ENCODE measurements at places on chromosomes 3 and 15. TPM values are rescaled to one million over a fixed set of nuclear protein-coding genes. Genes with fewer than 3 reads are reported as not detected.
A peak's percentile ranks its signal among the peaks of the same experiment; 100 is the strongest.

EHHADH gene
- total RNA-seq, result 8.8 TPM

NAALADL2 gene
- 10.6 TPM for total RNA-seq

GOLGA6B gene
- total RNA-seq, result 0.22 TPM

HRG gene
- 0.58 TPM for total RNA-seq

MKRN3 gene
- 26.1 TPM for total RNA-seq

GATA2 gene
- 29.0 TPM for total RNA-seq

DAZL gene
- not detected for total RNA-seq

DCLK3 gene
- not detected for total RNA-seq

LRRN1 gene
- 0.65 TPM for total RNA-seq

CALML4 gene
- total RNA-seq, result 10.9 TPM

SIDT1 gene
- 3.3 TPM for total RNA-seq

COL6A5 gene
- total RNA-seq, result not detected

- DNase-seq, result no peak
- peak overlapping the region; percentile 55 for H3K4me3 ChIP-seq
- H3K27me3 ChIP-seq, result peaks cover 4% of the 10 kb centered on the region
- no peak overlapping the region for H3K27ac ChIP-seq
These were observed 1.5 kb downstream of the CCK start for GRCh38 chr3:42264399-42265058.

- no peak overlapping the region for H3K4me3 ChIP-seq
- no peak for DNase-seq
- H3K36me3 ChIP-seq, result no peaks in the 10 kb centered on the region
- H3K27ac ChIP-seq, result no peak overlapping the region
- H3K27me3 ChIP-seq, result no peaks in the 10 kb centered on the region
These were observed 43.8 kb upstream of the ARHGEF3 start for GRCh38 chr3:56845505-56845904.

DNA sequence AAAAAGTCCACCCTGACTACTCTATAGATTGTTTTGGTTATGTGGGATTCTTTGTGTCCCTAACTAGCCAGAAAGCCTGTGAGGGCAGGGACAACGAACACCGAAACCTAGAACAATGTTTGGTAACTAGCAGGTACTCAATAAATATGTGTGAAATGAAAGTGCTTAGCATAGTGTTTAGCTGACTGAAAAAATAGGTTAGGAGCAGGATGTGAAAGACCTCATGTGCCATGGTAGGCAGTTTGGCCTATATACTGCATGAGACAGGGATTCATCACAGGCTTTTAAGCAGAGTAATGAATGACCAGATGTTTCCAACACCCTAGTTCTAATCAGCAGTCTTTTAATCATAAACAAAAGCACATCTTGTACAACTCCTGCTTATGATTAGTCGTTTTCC, 64.2 kb downstream of the MYO5A start:
- no peak overlapping the region for H3K27ac ChIP-seq
- H3K4me1 ChIP-seq, result no peaks in the 10 kb centered on the region
- no peak for DNase-seq
- H3K36me3 ChIP-seq, result no peaks in the 10 kb centered on the region
- H3K4me3 ChIP-seq, result no peak overlapping the region

GRCh38 chr15:67109141-67110034, 44.0 kb downstream of the SMAD3 start:
- peaks cover 36% of the 10 kb centered on the region for H3K36me3 ChIP-seq
- no peaks in the 10 kb centered on the region for H3K27me3 ChIP-seq
- DNase-seq, result peak; percentile 36

DNA sequence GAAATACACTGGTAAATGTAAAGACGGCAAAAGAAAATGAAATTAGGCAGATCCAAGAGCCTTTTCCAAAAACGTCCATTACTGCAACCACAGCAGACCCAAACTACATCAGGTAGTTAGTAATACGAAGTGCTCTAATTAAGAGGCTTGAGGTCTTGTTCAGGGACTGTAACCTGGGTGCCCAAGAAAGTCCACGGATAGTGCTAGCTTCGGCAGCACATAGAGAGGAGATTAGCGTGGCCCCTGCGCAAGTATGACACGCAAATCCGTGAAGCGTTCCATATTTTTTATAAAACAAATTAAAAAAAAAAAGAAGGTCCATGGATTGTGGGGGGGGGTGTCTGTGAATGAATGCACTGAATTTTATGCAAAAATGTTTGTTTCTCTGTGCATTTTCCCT, 1.4 kb downstream of the COPB2 start:
- H3K27ac ChIP-seq, result no peak overlapping the region
- DNase-seq, result no peak
- peak overlapping the region; percentile 78 for H3K4me3 ChIP-seq
- peaks cover 20% of the 10 kb centered on the region for H3K4me1 ChIP-seq
- H3K36me3 ChIP-seq, result 0 out of 2 replicates have a peak, but pooled peaks cover 7% of the 10 kb centered on the region

DNA sequence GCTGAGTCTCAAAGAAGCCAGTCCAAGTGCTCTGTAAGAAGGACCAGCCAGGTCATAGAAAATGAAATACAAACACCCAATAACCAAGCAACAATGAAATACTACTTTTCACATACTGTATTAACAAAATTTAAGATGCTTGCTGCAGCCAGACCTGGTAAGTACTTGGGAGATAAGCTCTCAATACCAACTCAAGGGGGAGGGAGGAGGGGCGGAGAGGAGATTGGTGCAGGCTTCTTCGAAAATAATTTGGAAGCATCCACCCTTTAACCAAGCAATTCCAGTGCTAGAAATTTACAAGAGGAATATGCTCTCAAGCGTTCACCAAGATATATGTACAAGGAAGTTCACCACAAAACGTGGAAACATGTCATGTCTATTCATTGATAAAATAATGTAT, 7.6 kb upstream of the LRRC2 start:
- H3K27me3 ChIP-seq, result no peaks in the 10 kb centered on the region
- no peak overlapping the region for H3K4me3 ChIP-seq
- H3K36me3 ChIP-seq, result no peaks in the 10 kb centered on the region
- no peak overlapping the region for H3K27ac ChIP-seq

DNA sequence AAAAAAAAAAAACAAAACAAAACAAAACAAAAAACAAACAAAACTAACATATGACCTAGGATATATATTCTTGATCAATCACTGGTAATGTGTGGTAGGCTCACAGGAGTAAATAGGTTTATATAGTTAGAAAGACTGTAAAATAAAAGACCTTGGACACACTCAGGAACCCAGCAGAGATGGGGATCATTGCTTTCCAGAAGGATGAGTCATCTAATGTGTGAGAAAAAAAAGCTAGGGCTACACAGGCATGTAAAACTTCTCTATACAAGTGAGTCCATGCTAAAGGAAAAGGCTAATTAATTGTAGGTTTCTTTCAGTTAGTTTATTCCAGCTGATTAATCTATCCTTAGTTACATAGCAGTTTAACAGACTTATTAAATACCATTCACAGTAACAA, 710.3 kb upstream of the ARPP21 start:
- H3K4me3 ChIP-seq, result no peak overlapping the region
- DNase-seq, result no peak
- H3K27me3 ChIP-seq, result no peaks in the 10 kb centered on the region
- H3K27ac ChIP-seq, result no peak overlapping the region

DNA sequence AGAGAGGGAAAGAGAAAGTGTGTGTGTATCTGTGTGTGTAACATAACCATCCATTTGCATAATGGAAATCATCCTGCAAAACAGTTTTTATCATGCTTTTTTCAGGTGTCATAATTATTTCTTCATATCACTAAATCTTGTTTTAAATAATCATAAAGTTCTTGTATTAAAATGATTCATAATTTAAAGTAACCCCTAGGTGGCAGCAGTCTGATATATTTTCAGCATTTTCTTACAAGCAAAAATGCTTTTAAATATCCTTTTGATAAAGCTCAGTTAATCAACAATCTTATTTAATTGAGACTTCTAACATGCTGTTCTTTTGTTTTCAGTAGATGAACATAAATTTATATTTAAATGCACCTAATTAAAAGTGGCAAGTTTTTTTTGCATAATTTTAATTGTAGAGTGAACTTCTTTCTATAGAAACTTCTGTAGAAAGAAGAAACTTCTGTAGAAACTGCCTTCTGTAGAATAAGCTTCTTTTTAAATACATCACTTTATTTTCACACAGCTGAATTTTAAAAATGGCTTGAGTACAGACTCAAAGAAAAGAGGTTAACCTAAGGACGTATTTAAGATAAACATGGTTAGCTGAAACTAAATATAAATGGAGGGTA, 72.5 kb downstream of the OPA1 start:
- H3K4me3 ChIP-seq, result no peak overlapping the region
- H3K4me1 ChIP-seq, result no peaks in the 10 kb centered on the region
- no peaks in the 10 kb centered on the region for H3K27me3 ChIP-seq
- DNase-seq, result no peak
- peaks cover 51% of the 10 kb centered on the region for H3K36me3 ChIP-seq

DNA sequence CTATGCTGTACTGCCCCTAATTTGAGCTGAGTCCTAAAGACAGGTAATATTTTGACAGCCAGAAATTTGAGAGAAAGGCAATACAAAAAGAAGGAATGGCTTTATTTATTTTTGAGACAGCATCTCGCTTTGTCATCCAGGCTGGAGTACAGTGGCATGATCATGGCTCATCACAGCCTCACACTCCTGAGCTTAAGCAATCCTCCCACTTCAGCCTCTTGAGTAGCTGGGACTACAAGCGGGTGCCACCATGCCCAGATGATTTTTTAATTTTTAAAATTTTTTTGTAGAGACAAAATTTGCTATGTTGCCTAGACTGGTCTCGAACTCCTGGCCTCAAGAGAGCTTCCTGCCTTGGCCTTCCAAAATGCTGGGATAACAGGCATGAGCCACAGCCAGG, 77.4 kb upstream of the SLC4A7 start:
- no peaks in the 10 kb centered on the region for H3K4me1 ChIP-seq
- H3K27ac ChIP-seq, result no peak overlapping the region
- H3K36me3 ChIP-seq, result no peaks in the 10 kb centered on the region
- H3K4me3 ChIP-seq, result no peak overlapping the region

DNA sequence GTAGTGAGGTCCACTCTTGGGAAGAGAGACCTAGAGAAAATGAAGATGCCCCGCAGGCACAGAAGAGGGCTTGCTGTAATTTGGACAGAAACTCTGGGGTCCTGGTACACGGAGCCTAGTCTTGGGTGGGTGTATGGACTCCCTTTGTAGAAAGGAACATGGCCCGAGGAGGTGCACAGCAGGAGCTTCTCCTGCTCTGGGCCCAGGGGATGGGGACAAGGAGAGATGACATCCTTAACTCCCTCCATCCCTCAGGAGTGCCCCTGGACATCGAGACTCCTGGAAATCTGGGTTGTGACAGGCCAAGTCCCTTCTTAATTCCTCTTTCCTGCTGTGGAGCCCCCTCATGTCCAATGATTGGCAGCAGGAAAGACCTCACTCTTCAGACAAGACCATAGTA, 29.9 kb upstream of the ABHD2 start:
- H3K27ac ChIP-seq, result no peak overlapping the region
- no peaks in the 10 kb centered on the region for H3K4me1 ChIP-seq
- no peak for DNase-seq

DNA sequence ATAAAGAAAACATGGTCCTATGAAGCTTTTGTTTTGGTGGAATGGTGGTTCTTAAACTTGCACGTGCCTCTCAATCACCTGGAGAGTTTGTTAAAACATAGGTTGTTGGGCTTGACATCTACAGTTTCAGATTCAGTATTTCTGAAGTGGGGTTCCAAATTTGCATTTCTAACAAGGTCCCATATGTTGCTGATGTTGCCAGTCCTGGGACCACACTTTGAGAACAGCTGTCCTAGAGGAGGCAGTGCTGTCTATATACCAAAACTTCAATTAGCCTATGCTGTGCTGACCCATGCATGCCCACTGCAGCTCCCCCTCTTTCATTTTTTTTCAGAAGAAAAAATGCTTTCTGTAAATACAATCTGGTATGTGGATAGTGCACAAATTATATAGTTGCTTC, 31.3 kb downstream of the ALCAM start:
- H3K4me3 ChIP-seq, result no peak overlapping the region
- no peak overlapping the region for H3K27ac ChIP-seq
- no peaks in the 10 kb centered on the region for H3K27me3 ChIP-seq

GRCh38 chr3:45367453-45367871, 20.9 kb upstream of the LARS2 start:
- no peaks in the 10 kb centered on the region for H3K27me3 ChIP-seq
- no peaks in the 10 kb centered on the region for H3K4me1 ChIP-seq
- H3K27ac ChIP-seq, result no peak overlapping the region
- H3K4me3 ChIP-seq, result no peak overlapping the region

DNA sequence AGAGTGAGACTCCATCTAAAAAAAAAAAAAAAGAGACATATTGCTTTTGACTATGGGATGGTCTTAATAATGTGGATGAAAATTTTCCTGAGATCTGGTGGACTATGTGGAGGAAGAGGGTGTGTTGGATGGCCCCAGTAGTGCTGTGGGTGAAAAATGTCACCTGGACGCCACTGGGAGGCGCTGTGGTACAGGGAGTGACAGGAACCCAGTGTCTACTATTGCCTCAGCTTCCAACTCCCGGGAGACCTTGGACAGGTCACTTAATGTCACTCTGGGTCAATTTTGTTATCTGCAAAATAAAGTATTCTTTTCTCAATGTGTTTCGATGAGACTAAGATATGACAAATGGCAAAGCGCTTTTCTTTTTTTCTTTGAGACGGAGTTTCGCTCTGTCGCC, 27.7 kb upstream of the DCP1A start:
- no peak overlapping the region for H3K27ac ChIP-seq
- H3K36me3 ChIP-seq, result no peaks in the 10 kb centered on the region
- H3K4me1 ChIP-seq, result no peaks in the 10 kb centered on the region
- DNase-seq, result no peak
- H3K4me3 ChIP-seq, result no peak overlapping the region

DNA sequence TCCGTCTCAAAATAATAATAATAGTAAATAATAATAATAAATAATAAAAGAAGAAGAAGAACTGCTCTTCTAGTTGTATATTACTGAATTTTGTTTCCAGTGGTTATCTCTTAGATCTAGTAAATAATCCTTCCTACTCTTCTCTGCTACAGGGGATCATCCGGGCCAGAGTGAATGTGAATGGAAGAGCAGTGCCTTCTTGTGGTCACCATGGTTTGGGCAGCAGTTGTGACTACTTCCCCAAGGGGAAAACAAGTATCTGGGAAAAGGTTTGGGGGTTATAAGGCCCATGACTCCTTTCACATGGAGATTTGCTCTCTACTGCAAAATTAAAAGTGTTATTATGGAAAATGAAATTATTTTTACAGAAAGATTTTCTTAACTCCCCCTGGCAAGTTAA, 5.5 kb upstream of the OR5K1 start:
- no peaks in the 10 kb centered on the region for H3K27me3 ChIP-seq
- no peak for DNase-seq
- H3K36me3 ChIP-seq, result no peaks in the 10 kb centered on the region
- H3K4me3 ChIP-seq, result no peak overlapping the region
- no peaks in the 10 kb centered on the region for H3K4me1 ChIP-seq
- H3K27ac ChIP-seq, result no peak overlapping the region

DNA sequence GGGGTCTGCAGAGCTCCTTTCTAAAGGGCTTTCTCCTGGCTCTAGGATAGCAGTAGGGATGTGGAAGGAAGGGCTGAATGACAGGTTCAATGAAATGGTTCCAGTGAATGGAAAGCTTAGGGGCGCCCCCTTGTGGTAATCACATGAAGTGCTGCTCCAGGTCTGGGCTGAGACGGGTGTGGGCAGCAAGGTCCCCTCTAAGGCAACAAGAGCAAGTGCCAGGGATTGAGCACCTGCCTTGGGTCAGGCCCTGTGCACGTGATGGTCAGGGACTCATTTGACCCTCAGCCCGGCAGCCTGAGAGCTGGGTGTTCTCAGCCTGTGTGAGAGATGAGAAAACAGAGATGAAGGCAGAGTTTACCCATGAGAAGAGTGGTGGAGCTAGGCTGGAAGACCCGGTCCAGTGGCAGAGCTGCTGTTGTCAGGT, 12.1 kb upstream of the CX3CR1 start:
- no peaks in the 10 kb centered on the region for H3K27me3 ChIP-seq
- H3K4me3 ChIP-seq, result no peak overlapping the region
- H3K4me1 ChIP-seq, result peaks cover 4% of the 10 kb centered on the region
- H3K36me3 ChIP-seq, result no peaks in the 10 kb centered on the region

GRCh38 chr3:42491881-42492507, 10.4 kb upstream of the VIPR1 start:
- H3K27me3 ChIP-seq, result no peaks in the 10 kb centered on the region
- no peak overlapping the region for H3K4me3 ChIP-seq
- H3K27ac ChIP-seq, result no peak overlapping the region

Measured in PC-9 (cell line).